ENCODE measurements at places on chromosomes 2 and 18. TPM values are rescaled to one million over a fixed set of nuclear protein-coding genes. Genes with fewer than 3 reads are reported as not detected.
A peak's percentile ranks its signal among the peaks of the same experiment; 100 is the strongest.

GRCh38 chr2:62665446-62665845, 40.1 kb upstream of the EHBP1 start:
- no peak for DNase-seq

DNA sequence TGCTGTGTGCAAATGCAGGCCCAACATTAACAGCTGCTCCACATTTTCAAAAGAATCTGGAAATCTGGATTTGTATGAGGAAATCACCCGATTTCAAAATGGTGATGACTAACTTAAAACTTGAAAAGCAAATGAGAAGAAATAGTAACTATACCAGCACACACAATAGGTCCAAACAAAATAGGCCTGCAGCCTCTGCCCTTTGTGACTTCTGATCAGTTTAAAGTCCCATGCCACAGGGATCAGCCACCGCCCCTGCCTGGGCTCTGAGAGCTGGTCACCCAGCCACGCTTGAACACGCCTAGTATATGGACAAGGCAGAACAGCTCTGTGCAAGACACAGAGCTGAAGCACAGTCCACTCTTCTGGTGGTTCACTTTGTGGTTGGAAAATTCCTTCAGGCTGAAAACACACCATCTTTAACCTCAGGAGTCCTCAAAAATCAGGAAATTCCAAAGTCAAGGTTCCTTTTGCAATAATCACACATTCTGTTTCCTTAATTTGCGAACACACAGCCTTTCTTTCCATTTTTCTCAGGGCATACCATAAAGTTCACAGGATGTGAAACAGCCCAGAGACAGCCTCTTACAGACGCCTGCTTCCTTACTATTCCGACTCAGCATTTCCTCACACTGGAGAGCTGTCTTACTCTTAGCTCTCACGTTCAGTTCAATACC, 150.1 kb upstream of the RIOK3 start:
- DNase-seq: no peak

DNA sequence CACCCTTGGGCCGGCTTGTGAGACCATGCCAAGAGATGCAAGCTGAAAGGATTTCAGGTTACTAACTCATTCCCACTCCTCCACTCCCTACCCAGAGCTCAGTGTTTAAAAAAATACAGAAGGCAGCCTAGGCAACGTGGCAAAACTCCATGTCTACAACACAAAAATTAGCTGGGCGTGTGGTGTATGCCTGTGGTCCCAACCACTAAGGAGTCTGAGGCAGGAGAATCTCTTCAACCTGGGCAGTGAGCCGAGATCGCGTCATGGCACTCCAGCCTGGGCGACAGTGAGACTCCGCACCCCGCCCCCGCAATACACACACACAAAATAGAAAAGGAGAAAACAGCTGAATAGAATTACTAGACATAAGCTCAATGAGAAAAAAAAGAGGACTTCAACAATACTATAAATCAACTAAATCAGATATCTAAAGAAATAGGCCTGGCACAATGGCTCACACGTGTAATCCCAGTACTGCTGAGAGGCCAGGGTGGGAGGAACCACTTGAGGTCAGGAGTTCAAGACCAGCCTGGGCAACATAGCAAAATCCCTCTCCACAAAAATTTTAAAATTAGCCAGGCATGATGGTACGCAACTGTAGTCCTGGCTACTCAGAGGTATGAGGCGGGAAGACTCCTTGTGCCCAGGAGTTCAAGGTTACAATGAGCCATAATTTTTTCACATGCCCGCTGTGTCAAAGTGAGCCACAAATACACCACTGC, 10.1 kb downstream of the IWS1 start:
- DNase-seq: peak; percentile 81

GRCh38 chr2:85104228-85104627, 29.0 kb upstream of the TCF7L1 start:
- DNase-seq: no peak

KIF5C gene
- total RNA-seq: 0.73 TPM

DNA sequence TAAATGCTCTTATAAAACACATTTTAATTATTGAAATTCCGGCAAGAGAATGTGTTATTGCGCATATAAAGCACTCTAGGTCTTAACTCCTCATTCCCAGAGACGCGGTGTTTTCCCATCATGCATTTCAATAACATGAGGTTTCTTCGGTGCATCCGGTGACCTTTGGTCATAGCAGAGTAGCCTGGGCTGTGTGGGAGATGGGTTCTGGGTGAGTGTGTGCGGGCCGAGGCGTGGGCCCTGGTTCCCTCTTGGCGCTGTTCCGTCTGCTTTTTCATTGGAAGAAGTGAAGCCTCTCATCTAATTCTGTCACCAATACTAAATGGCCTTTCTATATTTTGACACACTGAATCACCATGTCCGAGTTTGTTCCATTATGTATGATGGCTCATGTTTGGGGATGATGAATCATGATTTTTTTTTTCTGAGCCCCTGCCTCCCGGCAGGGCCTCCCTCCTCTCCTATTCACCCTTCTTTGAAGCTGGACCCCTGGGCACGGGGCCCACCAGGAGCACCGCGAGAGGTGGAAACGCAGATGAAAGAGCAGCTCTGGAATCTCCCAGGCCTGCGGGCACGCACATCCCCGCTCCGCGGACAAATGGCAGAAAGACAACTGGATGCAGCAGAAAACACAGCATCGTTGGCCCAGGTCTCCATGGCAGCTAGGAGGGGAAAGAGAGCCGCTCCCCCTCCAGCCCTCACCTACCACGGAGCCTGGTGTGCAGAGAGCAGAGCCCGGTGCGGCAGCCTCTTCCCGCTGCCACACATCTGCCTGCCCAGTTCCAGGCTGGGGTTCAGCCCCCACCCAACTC, 85.8 kb upstream of the HPCAL1 start:
- no peak for DNase-seq

All from ovary (tissue), 10 donors.